ENCODE measurements at places on chromosomes 7 and 10.

GRCh38 chr10:7560519-7560918 is 106.2 kb downstream of the ITIH5 start:
- no peak for DNase-seq

DNA sequence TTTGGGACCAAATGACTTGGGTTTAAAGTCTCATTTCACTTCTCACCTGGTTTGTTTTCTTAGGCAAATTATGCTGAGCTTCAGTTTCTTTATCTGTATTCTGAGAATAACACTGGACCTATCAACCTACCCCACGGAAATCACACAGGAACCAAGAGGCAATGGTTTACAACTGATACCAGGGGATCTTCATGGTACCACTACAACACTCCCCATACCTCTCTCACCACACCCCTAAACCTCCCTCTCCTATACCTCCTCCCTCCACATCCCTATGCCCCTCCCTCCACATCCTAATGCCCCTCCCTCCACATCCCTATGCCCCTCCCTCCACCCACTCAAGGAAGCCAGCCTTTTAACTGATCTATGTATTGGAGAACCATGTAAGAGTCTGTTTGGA is 9.9 kb downstream of the FAM204A start:
- DNase-seq, result no peak

DNA sequence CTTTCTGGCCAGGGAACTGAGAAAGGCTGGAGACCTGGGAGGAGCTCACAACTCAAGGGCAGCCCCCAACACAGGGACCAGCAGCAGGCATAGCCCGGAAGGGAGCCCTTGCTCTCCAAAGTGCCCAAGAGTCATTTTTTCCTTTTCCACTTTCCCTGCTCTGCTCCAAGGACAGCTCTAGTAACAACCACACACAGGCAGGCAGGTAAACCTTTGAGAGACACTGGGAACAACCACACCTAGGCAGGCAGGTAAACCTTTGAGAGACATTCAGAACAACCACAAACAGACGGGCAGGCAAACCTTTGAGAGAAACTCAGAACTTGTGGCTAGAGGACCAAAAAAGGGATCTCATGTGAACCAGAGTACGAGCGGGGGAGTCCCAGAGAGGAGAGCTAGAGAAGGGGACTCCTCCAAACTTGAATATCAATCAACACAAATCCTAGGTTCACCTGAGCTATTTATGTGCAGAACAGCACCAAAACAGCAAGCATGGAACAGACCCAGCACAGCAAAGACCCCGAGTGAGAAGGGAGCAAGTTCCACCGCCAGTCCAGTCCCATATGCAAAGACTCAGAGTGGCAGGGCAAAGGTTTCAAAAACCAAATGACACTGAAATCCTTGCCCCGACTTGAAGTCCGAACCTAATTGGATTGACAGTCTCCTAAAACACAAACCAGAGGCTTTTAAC is 33.6 kb upstream of the GUSB start:
- DNase-seq, result no peak

DNA sequence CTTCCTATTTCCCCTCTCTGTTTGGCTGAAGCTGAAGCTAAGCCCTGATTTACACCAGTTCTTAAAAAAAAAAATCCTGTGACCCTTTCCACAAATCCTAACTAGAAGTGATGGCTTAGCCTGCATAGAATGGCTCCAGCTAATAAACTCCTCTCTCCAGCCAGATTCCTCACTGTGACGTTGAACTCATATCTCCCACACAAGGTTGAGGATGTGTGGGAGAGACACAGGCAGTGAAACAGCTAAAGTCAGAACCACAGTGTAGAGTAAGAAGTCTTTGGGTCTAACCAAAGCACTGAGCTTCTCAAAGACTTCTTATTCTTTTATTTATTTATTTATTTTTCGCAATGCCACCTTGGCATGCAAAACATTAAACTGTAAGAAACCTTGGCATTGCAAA is 268.3 kb downstream of the SNX13 start:
- DNase-seq, result no peak

- no peak for DNase-seq
These were observed 203.7 kb downstream of the DIP2C start for GRCh38 chr10:485776-486175.

DNA sequence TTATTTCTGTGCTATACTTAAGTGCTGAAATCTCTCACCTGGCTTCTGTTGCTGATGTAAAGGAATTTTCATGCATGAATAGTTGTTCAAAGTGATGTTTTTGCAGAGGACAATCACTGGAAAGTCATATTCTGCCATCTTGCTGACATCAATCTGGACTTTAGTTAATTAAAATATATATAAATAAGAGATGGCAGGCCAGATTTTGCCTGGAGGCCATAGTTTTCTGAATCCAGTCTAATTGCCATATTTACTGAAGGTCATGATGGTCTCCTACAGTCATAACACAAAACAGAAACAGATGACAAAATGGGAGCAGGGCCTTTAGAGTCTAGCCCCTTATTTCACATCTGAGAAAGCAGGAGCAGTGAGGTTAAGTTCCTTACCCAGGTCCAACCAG is 228.2 kb downstream of the HPSE2 start:
- DNase-seq, result no peak

DNA sequence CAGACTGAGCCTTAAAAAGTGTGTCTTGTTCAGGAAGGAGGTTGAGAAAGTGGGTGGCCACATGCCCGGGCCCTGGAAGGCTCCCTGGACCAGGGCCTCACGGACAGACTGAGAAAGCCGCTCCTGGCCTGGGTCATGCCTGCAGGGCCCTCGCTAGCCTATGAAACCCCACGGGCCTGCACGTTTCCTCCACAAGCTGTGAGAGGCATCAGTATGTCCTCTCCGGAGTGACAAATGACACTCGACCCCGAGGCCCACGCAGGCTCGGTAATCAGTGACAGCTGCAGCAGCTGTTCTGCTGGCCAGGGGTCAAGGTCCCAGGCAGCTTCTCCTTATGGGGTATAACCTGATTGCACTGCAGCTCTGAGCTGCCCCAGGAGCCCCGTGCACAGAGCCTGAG is 47.6 kb downstream of the ASB13 start:
- DNase-seq, result no peak

DNA sequence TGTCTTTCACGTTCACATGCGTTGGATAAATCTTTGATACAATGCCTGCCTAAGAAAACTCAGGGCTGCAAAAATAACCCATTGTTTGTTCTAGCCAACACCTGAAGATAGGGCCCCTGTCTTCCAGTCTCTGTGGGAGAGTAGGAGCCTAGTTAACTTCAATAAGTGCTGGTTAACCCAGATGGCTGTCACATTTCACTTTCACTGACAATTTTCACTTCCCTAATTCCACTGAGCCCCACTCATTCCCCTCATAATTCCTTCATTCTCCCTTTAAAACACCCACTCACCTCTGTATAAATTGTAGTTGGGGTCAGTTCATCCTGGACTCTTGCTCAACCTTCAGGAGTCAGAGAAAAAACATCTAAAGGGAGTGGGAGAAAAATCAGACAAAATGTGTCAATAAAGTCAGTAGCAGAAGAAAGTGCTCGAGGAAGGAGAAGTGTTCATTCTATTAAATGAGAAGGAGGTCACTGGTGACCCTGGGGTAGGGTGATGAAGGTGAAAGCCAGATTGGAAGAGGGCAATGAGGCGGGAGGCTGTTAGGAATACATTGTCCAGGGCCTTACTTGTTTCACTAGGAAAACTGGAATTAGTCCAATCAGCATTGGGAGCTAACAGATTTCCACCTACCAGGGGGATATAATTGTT is 51.2 kb upstream of the ABI1 start:
- DNase-seq, result no peak
